ENCODE measurements at places on chromosomes 5 and 9. TPM values are rescaled to one million over a fixed set of nuclear protein-coding genes. Genes with fewer than 3 reads are reported as not detected.

The GFPT2 gene
- total RNA-seq: 66.0 TPM

The IFNA2 gene
- not detected for total RNA-seq

The ARL14EPL gene
- 0.18 TPM for total RNA-seq

The PRRX2 gene
- 23.2 TPM for total RNA-seq

The ERBIN gene
- 85.0 TPM for total RNA-seq

The SPARC gene
- 3,185 TPM for total RNA-seq

The IFNA5 gene
- total RNA-seq: not detected

The ITGA1 gene
- 40.2 TPM for total RNA-seq

The PCDHGA2 gene
- total RNA-seq: 2.7 TPM

The SNCAIP gene
- 19.4 TPM for total RNA-seq

The IL9 gene
- not detected for total RNA-seq

The GPR150 gene
- total RNA-seq: 0.28 TPM

The SMIM3 gene
- total RNA-seq: 27.7 TPM

The ZNF883 gene
- total RNA-seq: 1.2 TPM

The C5orf52 gene
- not detected for total RNA-seq

The GPR151 gene
- not detected for total RNA-seq

The ARHGAP26 gene
- total RNA-seq: 7.4 TPM

The WDR38 gene
- not detected for total RNA-seq
